KBM-7 (cell line): ENCODE measurements at places on chromosomes 2 and 18.

- DNase-seq = no peak
These were observed 5.3 kb upstream of the SP3 start for GRCh38 chr2:173970516-173970924.

DNA sequence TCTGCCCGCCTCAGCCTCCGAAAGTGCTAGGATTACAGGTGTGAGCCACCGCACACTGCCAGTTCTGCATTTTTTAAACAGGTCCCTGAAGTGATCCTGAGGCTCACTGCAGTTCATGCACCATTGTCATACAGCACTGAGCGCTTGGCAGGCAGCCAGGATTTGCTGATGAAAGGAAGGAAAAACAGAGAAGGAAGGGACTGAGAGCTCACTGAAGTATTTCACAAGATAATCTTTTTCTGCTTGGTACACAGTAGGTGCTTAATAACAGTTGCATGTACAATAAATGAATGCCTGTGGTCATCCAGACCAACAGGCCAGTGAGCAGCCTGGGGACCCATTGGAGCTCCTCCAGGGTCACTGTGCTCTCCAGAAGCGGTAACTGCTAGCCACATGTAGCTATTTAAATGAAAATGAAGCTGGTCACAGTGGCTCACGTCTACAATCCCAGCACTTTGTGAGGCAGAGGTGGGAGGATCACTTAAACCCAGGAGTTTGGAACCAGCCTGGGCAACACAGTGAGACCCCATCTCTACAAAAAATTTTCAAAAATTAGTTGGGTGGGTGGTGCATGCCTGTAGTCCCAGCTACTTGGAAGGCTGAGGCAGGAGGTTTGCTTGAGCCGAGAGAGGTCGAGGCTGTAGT is 33.1 kb upstream of the SMAD7 start:
- DNase-seq = peak; percentile 67

GRCh38 chr18:22318745-22319407 is 98.8 kb downstream of the CTAGE1 start:
- DNase-seq = no peak

DNA sequence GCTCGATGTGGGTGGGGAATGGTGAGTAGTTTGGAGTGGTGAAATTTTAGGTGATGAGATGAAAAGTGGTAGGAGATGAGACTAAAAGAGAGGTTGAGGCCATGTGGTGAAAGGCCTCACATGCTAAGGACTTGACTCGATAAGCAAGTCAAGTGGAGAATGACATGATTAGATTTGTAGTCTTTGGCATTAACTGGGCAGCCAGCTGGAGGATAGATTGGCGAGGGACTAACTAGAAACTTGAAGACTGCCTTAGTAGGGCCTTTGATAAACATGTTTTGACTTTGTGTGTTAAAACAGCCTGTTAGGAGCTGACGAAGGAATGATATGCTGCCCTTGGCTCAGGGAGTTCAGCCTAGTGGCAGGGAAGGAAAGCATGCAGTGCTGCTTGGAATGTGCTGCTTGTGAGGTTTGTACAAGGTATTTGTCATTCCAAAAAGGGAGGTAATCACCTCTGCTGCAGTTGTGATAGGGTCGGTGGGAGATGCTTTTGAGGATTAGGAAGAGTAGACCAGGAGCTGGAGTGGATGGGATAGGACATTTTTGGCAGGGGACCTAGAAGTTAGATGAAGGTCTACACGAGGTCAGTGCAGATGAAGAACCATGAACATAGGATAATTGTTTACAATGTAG is 22.0 kb downstream of the PHLPP1 start:
- no peak for DNase-seq

DNA sequence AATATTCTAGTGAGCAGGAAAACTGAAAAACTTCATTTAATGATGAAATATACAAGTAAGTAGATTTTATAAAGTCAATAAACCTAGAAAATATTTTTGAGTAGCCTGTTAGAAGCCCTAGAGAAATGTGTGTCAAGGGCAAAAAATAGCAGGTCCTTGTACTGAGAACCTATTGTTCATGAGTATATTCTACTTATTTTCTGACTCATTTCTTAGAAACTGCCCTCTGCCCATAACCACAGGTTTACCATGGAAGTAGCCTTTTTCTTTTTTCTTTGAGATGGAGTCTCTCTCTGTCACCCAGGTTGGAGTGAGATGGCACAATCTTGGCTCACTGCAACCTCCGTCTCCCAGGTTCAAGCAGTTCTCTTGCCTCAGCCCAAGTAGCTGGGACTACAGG is 19.4 kb upstream of the SELENOI start:
- no peak for DNase-seq

DNA sequence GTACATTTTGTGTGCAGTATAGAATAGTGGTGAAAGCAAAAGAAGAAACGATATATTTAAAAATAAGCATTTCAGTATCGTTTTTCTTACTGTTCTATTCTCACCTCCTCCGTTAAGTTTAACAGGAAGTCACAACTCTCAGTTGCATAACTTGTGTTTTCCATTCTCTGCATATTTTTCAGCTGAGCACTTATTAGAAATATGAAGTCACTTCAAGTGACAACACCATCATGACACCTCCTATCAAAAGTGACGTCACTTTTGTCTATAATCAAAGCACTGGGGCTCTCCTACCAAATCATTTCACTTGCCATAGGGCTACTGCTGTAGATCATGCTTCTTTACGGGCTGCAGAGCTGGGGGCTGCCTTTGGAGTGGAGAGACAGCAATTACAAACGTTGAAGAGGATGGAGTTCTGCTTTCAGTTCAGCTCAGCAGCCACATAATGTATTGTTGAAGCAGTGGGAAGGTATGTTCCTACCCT is 36.3 kb downstream of the STAT4 start:
- DNase-seq = peak; percentile 64

- DNase-seq = no peak
These were observed 63.4 kb upstream of the ZBTB7C start for GRCh38 chr18:48472610-48473009.

- DNase-seq = no peak
These were observed 8.9 kb upstream of the SPDYA start for GRCh38 chr2:28801726-28802125.

GRCh38 chr2:73253901-73254300 is 19.8 kb downstream of the CCT7 start:
- DNase-seq = peak; percentile 76

GRCh38 chr18:29157057-29157780 is 980.3 kb upstream of the CDH2 start:
- no peak for DNase-seq

GRCh38 chr2:176521878-176522670 is 252.8 kb downstream of the MTX2 start:
- no peak for DNase-seq

- DNase-seq = no peak
These were observed 19.1 kb upstream of the MAP4K4 start for GRCh38 chr2:101678379-101678778.

DNA sequence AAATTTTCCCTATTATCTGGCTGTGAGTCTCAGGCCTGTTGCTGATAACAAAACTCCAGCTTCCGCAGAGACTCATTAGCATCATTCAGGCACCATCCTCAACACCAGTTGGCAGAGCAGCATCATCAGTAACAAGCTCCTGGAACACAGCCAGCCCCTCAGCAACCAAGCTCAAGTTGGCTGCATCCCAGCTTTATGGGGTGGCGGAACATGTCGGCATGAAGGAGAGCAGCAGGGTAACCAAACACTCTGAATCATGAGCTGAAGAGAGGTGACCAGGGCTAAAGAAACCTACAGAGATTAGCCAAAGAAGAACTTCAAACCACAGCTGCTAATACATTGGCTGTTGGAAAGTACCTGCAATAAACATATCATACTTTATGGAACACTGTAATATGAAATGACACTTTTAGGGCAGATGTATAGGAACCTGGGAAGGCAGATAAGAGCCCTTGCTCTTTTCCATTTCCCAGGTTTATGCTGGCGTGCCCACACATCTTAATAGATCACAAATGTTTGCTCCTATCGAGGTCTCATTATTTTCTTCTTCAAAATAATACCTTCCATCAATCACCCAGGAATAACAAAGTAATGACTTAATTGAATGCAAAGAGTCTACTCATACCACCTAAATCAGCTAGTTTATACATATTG is 63.8 kb downstream of the PDE11A start:
- no peak for DNase-seq

GRCh38 chr2:168255866-168256265 is 8.5 kb upstream of the STK39 start:
- DNase-seq = no peak

DNA sequence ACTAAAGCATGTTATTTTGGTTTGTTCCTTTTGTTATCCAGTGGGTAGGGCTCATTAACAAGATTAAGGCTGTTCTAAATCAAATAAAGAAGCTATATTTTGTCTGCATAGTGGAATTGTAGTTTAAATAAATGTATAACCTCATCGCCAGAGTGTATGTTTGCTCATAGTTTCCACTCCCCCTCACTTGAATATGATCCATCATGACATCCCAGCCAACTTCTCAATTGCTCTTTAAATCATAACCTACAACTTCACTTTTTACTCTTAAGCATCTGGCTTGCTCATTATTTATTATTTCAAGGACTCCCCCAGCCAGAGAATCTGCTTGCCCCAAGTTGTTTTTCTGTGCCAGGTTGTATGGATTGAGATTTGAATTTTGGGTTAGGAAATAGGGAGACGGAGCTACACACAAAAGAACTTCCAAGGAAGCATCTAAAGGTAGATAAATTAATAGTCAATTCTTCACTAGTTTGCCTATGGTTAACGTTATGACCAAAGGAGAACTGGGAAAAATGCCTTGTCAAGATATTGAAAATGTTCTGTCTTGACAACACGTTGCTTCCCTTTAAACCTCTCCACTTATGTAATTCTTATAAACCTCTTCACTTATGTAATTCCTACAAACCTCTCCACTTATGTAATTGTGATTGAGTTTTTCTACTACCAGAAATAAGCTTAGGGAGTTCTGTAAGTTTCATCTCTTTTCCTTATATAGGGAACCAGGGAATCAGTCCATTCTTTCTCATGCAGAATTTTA is 55.4 kb upstream of the UPP2 start:
- DNase-seq = no peak

DNA sequence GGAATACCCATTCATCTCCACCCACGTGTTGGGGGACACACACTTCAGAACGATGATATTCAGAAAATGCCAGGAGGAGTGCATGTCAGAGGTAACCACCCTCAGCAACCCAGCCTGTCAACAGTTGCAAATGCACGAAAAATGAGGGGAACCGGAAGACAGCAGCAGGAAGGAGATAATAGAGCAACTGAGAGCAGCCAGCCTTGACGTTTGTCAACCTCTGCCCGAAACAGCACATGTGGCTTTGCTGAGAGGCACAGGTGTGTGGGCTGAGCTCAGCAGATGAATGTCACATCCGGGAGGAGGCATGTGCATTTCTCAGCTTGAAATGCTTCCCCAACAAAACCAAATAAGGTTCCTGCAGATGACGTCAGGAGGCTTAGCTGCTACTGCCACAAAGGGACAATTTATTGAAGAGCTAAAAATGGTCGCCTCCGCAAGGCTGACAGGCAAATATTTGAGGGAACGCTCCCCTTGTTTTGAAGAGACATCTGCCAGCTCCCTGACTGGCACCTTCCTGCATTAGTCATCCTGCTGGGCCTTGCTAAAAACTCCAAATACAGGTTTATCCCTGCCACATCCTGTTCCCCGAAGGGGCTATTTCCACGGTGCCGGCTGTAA is 419.0 kb downstream of the NBAS start:
- DNase-seq = peak; percentile 98

GRCh38 chr2:75403991-75404428 is 156.7 kb downstream of the EVA1A start:
- DNase-seq = peak; percentile 59

DNA sequence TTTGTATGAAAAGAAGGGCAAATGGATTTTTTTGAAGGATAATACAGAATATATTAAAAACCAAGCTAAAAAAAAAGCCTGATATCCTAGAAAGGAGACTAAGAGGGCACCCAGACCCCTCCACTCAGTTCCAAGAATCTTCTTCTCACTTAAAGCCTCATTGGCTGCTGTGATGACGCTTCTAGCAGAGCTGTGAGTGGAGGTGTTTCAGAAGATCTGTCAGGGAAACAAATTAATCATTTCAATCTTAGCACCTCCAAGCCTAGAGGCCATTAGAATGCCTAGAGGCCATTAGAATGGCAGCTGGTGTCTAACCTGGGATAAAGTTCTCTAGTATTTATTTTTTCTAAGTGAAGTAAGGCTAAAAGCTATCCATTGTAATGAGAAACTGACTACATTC is 164.2 kb upstream of the TMEM200C start:
- DNase-seq = no peak

GRCh38 chr2:66364495-66365333 is 70.2 kb upstream of the MEIS1 start:
- no peak for DNase-seq

DNA sequence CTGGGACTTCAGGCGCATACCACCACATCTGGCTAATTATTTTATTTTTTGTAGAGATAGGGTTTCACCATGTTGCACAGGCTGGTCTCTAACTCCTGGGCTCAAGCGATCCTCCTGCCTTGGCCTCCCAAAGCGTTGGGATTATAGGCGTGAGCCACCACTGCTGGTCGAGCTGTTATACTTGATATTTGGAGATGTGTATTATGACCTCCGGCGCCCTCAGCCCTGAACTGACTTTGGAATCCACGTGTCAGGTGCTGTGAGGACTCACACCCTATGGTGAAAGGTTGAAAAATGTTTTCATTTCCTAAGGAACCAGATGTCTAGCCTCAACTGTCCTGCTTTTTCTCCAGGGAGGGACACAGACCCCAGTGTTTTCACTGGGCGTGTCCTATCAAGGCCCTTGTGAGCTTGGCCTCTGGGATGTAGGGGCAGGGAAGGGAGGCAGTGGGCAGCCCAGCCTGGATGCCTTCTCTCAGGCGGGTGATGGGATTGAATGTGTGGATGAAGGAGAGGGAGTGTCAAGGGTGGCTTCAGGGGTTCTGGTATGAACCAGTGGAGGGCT is 56.4 kb upstream of the HAAO start:
- DNase-seq = no peak

DNA sequence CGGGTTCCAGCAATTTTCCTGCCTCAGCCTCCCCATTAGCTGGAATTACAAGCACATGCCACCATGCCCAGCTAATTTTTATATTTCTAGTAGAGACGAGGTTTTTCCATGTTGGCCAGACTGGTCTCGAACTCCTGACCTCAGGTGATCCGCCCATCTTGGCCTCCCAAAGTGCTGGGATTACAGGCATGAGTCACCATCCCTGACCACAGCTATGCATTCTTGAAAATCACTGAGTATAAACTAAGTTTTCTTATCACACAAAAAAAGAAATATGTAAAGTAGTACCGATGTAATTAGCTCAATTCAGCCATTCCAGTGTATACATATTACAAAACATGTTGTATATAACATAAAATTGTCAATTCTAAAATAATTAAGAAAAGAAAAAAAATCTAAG is 232.7 kb downstream of the MBD2 start:
- no peak for DNase-seq

GRCh38 chr2:165522719-165523118 is 53.2 kb downstream of the CSRNP3 start:
- no peak for DNase-seq

DNA sequence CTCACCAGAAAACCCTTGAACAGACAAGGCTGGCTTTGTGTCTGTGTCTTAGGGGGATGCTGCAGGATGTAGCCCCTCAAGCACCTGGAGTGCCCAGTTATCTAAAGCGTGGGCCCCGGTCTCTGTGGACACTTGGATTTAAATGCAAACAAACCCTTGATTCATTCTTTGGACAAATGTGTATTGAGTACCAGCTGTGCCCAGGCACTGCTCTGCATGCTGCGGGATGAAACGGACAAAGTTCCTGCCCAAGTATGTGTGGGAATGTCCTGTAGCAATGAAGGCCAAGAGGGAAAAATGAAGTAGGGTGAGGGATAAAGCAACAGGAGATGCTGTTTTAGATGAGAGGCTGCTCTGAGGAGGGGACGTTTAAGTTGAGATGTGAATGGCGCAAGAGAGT is 53.9 kb downstream of the BOLA3 start:
- no peak for DNase-seq
